ENCODE measurements at places on chromosomes 1 and 21.

DNA sequence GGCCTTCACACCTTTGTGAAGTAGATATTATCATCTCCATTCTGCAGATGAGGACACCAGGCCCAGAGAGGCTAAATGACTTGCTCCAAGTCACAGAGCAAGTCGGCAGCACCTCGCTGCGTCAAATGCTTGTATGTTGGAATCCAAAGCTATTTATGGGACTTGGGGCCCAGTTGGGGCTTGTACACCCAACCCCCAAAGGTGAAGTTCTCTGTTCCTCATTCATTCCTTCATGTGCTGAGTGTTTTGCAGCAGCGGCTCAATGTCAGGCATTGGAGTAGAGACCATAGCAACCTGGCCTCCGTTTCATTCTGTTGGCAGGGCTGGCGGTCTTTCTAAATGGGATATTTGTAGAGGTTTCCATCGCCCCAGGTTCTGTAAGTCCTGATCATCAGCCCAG lies 113.4 kb upstream of the SLC25A33 start:
- no peak for DNase-seq

GRCh38 chr1:34645919-34646318 lies 108.9 kb upstream of the GJB5 start:
- no peak for DNase-seq

DNA sequence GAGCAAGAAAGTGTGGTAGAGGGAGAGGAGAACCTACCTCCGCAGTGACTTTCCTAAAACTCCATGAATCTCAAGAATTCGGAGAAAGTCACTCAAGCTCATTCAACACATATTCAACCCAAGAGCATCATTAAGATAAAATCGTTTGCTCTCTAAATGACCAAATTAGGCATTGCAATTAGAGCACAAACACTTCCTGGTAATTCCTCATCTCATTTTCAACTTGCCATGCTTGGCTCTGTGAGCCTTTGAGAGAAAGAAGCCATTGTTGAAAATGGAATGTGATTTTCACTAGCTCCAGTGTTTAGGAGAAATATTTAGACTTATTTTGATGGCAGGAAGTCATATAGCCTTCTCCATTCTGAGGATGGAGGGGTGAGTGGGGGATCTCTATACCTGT lies 52.5 kb downstream of the KAZN start:
- no peak for DNase-seq

DNA sequence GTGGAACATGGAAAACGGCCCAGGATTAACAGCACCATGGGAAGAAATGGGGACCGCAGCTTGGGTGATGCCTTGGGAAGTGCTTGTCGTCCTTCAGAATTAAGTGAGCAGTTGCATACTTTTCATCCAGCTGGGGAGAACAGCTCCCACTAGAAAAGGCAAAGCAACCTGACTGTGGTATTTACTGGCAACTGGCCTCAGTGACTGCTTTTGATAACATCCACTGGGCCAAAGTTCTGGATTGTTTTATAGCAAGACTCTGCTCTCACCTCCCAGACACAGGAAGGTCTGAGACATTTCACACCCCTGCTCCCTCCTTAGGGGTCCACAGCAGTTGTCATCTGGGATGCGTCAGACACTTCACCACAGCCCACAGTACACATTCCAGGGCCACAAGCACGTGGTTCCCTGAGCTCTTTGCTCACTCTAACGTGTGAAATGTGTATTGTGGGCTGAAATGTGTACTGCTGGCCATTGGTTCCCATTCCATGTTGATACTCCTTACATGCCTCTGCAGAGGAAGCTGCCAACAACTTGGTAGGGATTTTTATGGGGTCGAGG lies 6.6 kb downstream of the PAPPA2 start:
- DNase-seq: no peak

DNA sequence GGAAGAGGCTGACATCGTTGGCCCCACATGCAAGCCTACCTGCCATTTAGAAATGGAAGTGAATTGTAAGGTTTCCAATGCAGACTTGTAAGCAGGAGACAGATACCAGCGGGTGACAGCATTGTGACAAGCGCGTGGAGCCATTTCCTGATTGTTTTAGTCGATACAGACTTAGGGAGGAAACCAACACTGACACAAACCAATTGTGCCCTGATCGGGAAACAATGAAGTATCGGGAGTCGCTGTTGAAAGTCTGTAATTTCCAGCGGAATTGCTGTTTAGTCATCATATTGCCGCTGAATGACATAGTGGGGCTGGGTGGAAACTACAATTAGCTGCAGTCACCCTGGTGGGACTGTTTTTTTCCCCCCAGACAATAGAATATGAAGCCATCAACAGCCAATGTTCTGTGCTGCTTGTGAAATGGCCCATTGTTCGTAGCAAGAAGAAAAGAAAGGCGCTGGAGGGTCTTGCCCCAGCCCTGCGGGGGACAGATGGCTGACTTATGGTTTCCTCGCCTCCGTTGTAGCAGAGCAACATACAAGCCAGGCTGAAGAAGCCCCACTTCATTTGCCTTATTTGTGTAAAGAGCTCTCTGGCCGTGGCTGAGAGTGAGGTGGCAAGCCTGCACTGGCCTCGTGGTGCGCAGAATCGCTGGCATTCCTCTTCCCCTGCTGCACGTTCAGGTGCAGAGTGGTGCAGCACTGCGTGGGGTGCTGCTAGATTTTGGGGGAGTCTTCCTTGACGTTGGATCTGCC lies 462.7 kb downstream of the CAMTA1 start:
- no peak for DNase-seq

DNA sequence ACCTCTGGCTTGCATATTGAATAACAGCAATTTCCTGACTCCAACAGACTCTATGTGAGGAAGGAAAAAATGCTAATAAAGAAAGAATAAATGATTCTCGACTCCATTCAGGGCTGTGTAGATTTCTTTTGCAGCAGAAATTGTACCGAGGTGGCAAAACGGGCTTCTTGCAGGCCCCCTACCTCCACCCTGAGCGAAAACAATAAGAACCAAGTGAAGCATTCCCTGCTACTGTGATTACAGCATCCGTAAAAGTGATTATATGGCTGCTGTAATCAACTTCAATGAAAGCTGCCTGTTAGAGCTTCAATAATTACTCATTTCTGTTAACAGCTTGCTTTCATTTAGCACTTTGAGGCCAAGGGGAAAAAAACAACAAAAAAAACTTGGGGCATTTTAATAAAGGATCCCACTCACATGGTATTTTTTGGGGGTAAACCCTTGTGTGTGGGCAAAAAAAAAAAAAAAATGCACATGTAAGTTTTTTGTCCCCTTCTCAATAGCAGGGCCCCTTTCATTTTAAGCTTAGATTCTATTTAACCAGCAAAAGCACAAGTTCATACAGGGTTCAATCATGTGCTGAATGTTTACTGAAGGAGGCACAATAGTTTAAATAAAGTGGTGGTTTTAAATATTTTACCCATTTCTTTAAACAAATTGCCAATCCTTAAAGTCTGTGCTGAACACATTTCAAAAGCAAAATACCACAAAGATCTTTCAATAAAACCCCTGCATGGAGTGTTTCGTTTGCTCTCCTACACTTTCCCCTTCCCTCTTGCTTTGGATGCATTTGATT lies 271.6 kb downstream of the LMO4 start:
- DNase-seq: no peak

DNA sequence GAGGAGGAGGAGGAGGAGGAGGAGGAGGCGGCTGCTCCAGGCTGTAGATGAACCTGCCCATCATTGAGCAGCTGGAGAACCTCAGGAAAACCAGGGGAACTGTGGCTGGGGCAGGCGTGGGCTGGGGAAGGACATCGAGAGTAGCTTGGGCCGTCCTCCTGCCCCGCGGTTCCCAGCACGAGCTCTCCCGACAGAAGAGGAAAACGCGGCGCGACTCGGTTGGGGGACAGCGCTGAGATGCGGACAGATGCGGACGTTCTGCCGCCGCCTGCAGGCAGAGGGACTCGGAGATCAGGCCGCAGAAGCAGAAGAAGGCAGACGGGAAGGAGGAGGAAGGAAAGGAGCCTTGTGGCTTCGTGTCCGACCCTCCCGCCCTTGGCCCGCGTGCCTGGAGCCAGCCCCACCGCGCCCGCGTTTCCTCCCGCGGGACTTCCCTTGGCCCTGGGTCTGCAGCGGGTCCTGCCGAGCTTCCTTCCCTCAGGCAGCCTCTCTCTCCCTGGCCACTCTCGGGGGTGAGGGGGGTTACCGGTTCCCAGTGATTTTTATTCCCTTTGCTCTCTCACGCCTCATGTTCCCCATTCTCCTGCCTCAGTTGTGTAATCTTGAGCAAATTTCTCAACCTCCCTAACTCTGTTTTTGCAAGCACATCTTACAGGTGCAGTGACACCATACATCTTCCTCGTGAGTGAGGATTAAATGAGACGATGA lies 1.7 kb upstream of the TNFRSF9 start:
- DNase-seq: peak; percentile 12
